ENCODE measurements at places on chromosomes 6 and 20. TPM values are rescaled to one million over a fixed set of nuclear protein-coding genes. Genes with fewer than 3 reads are reported as not detected.

GRCh38 chr20:23320317-23320716 lies 30.3 kb upstream of the NXT1 start:
- DNase-seq = no peak

DNA sequence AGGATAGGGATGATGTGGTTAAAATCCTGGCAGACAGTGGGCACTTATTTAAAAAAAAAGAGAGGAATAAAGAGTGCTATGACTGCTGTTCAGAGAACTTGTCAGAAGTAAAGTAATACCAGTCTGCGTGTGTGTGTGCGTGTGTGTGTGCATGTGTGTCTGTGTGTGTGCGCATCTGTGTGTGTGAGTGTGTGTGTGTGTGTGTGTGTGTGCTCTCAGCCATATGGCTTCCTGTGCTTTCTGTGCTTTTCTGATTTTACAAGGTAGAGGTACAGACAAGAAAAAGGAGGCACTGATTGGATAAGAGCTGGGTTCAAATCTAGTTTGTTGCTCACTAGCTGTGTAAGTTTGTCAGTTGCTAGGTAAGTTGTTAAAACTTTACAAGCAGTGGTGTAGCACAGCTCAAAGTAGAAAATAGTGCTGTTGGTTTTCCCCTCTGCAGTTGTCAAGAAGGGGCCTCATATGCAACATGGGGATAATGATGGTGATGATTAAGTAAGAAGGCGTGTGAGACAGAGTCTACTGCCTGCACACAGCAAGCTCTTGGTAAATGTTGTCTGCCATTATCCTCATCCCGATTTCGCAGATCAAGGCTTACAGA lies 155.3 kb upstream of the ZNF217 start:
- DNase-seq = no peak

The MAD2L1BP gene
- total RNA-seq = 32.3 TPM

GRCh38 chr20:6835609-6836008 lies 68.1 kb downstream of the BMP2 start:
- no peak for DNase-seq
